Bronchial epithelial cell (primary cell): ENCODE measurements at places on chromosomes 1 and 21. TPM values are rescaled to one million over a fixed set of nuclear protein-coding genes. Genes with fewer than 3 reads are reported as not detected.

The HSPB7 gene
- under 0.01 TPM in 1 of 2 replicates, not detected in the other for total RNA-seq

DNA sequence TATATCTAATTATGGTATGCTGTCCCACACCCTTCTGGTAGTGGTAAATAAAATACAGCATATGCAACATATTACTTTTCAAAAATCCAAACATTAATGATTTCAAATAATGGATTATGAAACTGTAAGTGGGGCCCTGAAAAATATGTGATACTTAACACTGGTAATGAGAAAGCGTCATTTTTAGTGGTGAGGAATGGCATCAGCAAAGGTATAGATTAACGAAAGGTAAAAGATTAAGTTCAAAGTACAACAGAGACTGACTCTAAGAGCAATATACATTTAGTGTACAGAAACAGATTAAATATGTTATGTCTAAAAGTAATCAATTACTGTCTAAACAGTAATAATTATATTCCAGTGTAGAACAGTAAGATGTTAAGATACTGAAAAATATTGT is 194.1 kb downstream of the COL24A1 start:
- no peak for DNase-seq

The ITLN2 gene
- 0.26 TPM in 1 of 2 replicates, not detected in the other for total RNA-seq

DNA sequence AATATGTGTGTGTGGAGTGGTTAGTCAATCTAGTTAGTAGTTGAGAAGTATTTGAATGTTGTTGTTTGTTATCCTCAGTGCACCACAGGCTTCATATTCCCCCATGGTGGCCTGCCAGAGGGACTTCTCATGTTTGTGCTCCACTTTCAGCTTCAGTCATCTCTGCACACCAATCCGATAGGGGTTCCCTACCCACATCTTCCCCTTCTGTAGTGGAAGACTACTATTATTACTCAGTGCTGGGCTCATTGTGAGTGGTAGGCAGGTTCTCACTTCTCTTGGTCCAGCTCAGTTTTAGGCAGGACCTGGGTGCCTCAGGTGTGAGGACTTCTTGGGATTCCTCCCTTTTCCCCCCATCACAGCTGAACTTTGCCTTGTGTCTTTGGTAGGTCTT is 14.2 kb downstream of the MT1HL1 start:
- no peak for DNase-seq

The OR2W3 gene
- not detected in 2 replicates for total RNA-seq

GRCh38 chr1:24929398-24930259 is 447 bp downstream of the RUNX3 start:
- no peak for DNase-seq

- DNase-seq = peak; percentile 73
Measured at GRCh38 chr1:21966247-21967000, 10.4 kb upstream of the CELA3B start.

GRCh38 chr1:173301507-173301906 is 94.4 kb upstream of the TNFSF4 start:
- DNase-seq = peak; percentile 69

DNA sequence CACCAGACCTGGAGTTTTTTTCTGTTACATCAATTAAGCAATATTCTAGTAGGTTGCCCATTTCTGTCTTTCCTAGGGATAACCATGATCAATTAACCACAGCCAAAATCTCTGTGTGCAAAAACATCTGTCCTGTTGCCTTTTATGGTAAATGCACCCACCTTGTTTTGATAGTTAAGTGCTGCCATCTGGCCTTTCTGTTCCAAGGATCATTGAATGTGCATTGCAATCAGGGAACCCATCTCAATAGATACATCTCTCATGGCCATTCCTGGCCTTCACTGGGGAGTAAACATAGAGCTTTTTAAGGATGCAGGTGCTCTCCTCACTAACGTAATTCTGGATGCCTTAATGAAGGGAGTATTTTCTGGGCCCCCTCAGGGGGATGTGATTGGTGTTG is 111.8 kb upstream of the KIAA1614 start:
- DNase-seq = no peak

DNA sequence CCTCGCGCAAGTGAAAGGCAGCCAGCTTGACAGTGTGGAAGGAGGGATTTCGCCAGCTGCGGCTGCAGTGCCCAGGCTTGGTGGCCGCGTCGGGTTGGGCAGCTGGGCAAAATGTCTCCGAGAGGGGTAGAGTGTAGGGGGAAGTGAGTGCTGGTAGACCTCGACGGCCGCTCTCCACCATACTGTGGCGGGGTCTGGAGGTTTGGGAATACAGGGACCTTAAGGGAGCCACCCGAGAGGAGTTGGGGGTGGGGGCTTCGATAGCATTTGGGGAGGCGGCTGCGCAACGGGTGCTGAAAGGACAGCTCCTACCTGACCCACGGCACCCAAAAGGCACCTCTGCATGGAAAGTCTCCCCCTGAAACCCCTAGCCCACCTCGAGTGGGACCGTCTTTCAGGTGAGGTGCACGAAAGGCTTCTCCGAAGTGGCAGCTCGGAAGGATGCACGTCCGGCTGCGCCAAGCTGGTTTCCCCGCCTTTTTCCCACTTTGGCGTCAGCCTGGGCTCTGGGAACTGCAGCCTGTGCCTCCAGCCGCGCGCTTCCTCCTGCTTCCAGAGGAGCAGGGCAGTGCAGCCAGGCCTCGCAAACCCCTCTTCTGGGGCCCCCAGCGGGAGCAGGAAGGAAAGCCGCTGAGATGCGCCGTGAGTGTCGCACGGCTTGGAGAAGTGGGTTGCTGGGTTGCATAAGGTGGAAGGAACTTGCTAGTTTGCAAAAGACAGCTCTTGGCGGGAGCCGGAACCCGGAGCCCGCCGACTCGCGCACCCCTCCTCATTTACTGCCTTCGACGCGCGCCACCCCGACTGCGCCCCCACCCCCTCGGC is 531 bp upstream of the HMGN2 start:
- peak; percentile 44 for DNase-seq

The KIF2C gene
- 0.79 and 1.2 TPM in 2 replicates for total RNA-seq

GRCh38 chr21:33255404-33255803 is 10.8 kb upstream of the IL10RB start:
- no peak for DNase-seq

GRCh38 chr1:94790246-94790645 is 29.9 kb upstream of the SLC44A3 start:
- peak; percentile 46 for DNase-seq

The HRNR gene
- total RNA-seq = under 0.01 and 0.26 TPM in 2 replicates

The LRRC40 gene
- 14.7 and 15.3 TPM in 2 replicates for total RNA-seq

The GPATCH3 gene
- total RNA-seq = 7.6 and 11.8 TPM in 2 replicates

The UTS2 gene
- total RNA-seq = 0.26 TPM in 1 of 2 replicates, not detected in the other

GRCh38 chr1:109304226-109304920 is 2.4 kb downstream of the MYBPHL start:
- DNase-seq = no peak

The CNIH3 gene
- total RNA-seq = 0.53 and 0.64 TPM in 2 replicates

GRCh38 chr1:204240233-204240632 is 26.4 kb upstream of the GOLT1A start:
- DNase-seq = peak; percentile 73

The OR6K3 gene
- not detected in 2 replicates for total RNA-seq

The ICOSLG gene
- 0.26 and 1.5 TPM in 2 replicates for total RNA-seq

GRCh38 chr1:244231572-244232315 is 180.7 kb downstream of the ZBTB18 start:
- peak; percentile 10 for DNase-seq
